ENCODE measurements at places on chromosomes 6 and 20.
A peak's percentile ranks its signal among the peaks of the same experiment; 100 is the strongest.

DNA sequence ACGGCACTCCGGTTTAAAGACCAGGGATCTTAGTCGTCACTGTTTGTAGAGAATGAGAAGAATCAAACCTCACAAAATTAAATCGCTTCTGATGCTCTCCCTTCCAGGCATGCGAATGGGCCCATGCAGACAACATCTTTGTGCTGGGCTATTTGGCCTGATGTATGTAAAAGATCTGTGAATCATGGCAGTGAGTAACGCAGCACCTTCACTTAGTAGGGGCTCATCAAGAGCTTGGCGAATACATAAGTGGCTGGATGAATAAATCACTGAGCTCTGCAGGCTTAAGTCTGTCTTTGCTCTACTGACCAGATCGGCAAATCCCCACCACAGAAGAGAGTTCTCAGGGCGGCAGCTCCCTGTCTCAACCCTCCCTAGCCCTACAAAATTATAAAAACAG is 44.8 kb upstream of the AFDN start:
- DNase-seq, result no peak

- no peak for DNase-seq
These were observed 19.2 kb downstream of the MICA start for GRCh38 chr6:31422587-31422986.

GRCh38 chr6:38571721-38572120 is 68.0 kb downstream of the BTBD9 start:
- no peak for DNase-seq

GRCh38 chr20:57548177-57549058 is 12.5 kb upstream of the PCK1 start:
- no peak for DNase-seq

DNA sequence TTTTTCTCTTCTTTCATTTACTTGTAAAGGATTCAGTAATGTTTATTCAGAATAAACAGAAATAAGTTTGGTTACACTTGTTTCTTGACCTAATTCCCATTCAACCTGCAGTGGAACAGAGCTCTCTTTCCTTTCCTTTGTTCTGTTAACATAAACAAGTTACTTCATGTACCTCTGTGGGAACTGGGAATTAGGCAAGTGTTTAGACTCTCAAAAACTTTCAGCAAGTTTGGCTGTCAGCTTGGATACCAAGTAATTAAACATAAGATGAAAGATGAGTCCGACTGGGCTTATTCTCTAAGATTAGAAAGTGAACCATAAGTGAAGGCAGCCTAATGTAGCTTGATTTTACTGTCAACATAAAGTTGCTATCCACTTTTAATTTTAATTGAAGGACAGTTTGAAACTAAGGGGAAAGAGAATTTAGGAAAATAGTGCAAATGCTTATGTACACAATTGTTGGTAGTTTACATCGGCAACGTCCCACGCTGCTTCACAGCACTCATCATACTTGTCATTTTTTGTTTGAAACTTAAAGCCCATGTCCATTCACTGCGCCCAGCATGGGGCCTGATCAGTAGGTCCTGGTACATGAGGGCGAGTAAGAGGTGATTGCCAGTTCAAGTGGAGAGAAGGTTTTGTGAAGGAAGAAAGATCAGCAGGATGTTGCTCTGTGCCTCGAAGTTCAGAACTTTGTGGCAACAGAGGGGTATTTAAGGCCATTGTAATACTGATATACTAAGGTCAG is 113.0 kb downstream of the PLEKHG1 start:
- no peak for DNase-seq

DNA sequence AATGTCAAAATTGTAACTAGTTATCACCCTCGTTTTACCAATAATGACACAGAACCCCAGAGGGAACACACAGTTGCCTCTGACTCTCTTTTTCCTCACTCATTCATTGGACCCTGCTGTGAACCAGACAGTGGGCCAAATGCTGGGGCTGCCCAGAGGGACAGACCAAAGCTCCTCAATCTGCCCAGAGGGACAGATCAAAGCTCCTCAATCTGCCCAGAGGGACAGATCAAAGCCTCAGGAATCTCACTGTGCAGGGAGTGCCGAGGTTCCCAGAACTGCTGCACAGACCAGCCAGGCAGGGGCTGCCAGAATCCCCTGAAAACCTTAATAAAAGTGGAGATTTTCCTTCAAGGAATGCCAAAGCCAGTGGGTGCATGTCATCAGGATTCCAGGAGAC is 179.1 kb downstream of the SOD2 start:
- no peak for DNase-seq

GRCh38 chr6:75147512-75147911 is 58.3 kb downstream of the COL12A1 start:
- no peak for DNase-seq

DNA sequence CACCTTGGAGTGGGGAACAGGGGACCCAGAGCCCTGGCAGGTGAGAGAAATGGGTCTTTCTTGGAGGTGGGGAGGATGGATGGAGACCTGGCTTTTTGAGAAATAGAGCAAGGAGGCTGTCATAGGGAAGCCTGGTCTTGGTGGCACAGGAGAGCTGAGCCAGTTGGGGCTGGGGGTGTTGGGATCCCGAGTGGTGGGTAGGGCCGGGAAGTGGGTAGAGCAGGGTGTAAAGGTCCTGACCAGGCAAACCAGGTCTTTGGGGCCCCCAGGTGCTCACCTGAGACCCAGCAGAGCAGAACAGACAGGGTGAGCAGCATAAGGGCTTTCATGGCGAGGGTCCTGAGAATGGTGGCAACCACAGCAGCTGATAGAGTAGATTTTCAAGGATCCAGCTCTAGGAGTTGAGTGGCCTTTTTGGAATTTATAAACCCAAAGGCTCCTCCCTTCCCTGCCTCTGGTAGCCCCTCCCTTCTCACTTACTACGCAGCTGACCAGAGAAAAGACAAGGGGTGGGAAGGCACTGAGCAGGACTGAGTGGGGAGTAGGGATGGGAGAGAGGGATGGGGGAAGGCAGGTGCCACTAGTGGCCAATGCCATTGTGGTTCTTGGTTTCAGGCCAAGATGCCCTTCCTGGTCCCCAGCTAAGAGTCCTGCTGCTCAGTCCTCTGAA is at the start of gene LY6G6C:
LY6G6C (minus strand) TSS at position 396 of the 670 bp plus-strand sequence; CDS start at position 329, 67 bp downstream.
- no peak for DNase-seq

DNA sequence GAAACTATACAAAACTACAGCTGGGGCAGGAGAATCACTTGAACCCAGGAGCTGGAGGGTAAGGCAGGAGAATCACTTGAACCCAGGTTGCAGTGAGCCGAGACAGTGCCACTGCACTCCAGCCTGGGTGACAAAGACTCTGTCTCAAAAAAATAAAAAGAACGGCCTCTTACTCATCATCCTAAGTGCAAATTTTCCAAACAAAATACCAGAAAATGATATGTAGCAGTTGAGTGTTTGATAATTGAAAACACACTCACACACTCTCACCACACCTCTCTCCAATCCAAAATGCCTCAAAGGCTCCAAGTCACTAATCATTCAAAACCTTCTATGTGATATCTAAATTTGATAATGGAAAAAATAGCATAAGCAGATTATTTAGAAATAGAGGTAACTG is 198.6 kb upstream of the SHLD1 start:
- no peak for DNase-seq

- no peak for DNase-seq
These were observed 101.5 kb upstream of the BACH2 start for GRCh38 chr6:90397929-90398674.

GRCh38 chr6:33116841-33117711 is 41.3 kb downstream of the HLA-DPB1 start:
- DNase-seq, result no peak

DNA sequence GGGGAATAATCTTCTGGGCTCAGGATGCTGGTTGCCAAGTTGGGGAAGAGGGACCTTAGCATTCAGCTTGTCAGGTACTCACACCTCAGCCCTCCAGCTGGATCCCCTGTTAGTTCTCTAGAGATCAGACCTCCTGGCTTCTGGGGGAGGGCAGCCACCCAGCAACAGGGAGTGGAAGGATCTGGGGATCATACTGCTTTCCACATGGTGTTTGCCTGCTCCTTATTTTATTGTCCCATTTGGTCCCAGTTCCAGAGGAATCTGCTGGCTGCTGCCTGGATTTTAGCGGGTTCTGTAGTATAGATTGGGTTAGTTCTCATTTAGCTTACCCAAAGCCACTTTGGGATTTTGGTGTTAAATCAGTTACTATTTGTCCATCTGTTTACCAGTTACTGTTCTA is 29.3 kb downstream of the KAT14 start:
- DNase-seq, result no peak

- no peak for DNase-seq
These were observed 125.7 kb downstream of the TOX2 start for GRCh38 chr20:44040202-44040915.

GRCh38 chr20:36461600-36462439 is 79.5 kb upstream of the MYL9 start:
- DNase-seq, result peak; percentile 78

DNA sequence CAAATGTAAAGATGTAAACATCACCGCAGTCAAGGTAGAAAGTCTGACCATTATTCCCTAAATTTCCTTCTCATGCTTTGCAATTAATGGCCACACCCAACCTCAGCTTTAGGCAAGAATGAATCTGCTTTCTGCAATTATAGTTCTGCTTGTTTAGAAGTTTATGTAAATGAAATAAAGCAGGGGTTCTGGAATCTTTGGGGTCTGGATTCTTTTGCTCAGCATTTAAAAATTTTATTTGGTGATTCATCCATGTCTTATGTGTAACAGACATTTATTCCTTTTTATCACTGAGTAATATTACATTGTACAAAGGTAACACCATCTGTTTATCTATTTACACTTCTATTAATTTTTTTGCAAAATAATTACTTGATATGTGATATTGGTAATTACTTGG is 613.6 kb downstream of the UTRN start:
- DNase-seq, result no peak

- DNase-seq, result no peak
These were observed 476 bp downstream of the MEA1 start for GRCh38 chr6:43013097-43013842.
